ENCODE measurements at places on chromosomes 4 and X. TPM values are rescaled to one million over a fixed set of nuclear protein-coding genes. Genes with fewer than 3 reads are reported as not detected.

GRCh38 chr4:173934201-173934600 lies 349.3 kb downstream of the FBXO8 start:
- DNase-seq, result no peak
- no peak overlapping the region for H3K4me3 ChIP-seq
- no peaks in the 10 kb centered on the region for H3K4me1 ChIP-seq
- H3K36me3 ChIP-seq, result no peaks in the 10 kb centered on the region

GRCh38 chrX:27132862-27133261 lies 330.3 kb downstream of the PPP4R3C start:
- H3K27ac ChIP-seq, result no peak overlapping the region
- H3K36me3 ChIP-seq, result no peaks in the 10 kb centered on the region
- H3K4me3 ChIP-seq, result no peak overlapping the region
- no peak for DNase-seq
- H3K27me3 ChIP-seq, result no peaks in the 10 kb centered on the region

- peaks cover 4% of the 10 kb centered on the region for H3K4me1 ChIP-seq
- no peak overlapping the region for H3K4me3 ChIP-seq
- no peaks in the 10 kb centered on the region for H3K27me3 ChIP-seq
- H3K27ac ChIP-seq, result no peak overlapping the region
These were observed 10.8 kb upstream of the HERC5 start for GRCh38 chr4:88446124-88446523.

DNA sequence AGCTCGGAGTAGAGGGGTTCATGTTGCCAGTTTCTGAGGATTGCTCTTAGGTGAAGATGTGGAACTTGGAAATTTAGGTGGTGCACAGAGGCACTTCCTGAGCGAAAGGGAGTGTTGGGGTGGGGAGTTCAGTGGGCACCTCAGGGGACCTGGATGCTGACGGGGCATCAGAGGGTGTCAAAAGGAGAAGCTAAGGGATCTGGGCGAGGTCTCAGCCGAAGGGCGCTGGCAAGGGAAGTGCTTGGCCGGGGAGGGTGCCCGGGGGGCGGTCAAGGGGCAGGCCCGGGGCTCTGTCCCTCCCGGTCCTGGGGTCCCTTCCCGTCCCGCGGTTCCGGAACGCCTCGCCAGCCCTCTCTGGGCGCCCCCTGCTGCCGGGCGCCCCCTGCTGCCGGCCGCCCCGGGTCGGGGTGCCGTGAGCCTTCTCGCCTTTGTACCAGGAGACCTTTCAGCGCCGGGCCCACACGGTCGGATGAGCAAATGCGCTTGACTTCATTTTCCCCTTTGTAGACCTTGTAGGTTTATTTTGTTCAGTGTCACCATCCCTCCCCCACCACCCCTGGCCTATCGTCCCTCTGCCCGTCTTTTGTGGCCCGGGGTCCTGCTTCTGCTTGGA lies 3.0 kb upstream of the PHOX2B start:
- DNase-seq, result no peak
- H3K27me3 ChIP-seq, result peaks cover 85% of the 10 kb centered on the region
- H3K4me1 ChIP-seq, result peaks cover 1% of the 10 kb centered on the region
- H3K27ac ChIP-seq, result no peak overlapping the region

GAGE12E gene
- total RNA-seq, result not detected

ETFDH gene
- 18.9 TPM for total RNA-seq

- peaks cover 14% of the 10 kb centered on the region for H3K4me1 ChIP-seq
- H3K27me3 ChIP-seq, result no peaks in the 10 kb centered on the region
- peaks cover 7% of the 10 kb centered on the region for H3K36me3 ChIP-seq
- no peak overlapping the region for H3K27ac ChIP-seq
- DNase-seq, result no peak
These were observed 242.8 kb downstream of the PPP3CA start for GRCh38 chr4:101104312-101105052.

DNA sequence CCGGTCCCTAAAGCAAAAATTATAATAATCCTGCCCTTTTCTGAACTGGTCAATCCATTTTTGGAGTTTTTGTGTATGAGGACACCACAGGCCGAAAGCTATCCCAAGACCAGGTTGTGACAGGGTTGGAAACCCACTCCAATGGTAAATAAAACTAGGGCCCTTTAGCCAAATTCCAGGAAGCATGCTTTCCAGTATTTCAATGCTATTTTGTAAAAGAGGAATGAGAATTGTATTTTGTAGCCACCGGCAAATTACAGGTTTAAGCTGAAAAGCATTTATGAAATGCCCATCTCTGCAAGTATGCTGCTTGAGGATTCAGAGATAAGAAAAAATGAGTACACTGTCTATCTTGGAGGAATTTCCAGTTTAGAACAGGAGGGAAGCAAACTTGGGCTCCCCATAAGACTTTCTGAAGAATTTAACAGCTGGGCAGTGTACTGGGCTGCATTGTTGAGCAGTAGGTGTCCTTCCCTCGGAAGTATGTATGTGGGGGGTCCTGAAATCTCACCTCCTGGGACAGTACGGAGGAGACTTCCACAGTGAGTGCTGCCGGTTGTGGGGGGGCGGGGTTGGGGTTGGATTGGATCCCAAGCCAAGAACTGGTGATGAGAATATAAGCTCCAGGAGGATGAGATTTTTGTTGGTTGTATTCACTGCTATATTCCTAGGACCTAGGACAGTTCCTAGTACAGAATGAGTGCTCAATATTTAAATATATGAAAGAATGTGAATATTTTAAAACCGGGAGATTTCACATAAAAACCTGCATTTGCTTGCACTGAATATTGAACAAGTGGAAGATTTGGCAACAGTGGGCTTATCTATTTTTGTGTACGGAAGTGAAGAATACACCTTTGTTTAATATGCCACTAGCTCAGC lies 26.8 kb downstream of the OCIAD2 start:
- H3K4me3 ChIP-seq, result no peak overlapping the region
- H3K4me1 ChIP-seq, result no peaks in the 10 kb centered on the region
- DNase-seq, result no peak

DNA sequence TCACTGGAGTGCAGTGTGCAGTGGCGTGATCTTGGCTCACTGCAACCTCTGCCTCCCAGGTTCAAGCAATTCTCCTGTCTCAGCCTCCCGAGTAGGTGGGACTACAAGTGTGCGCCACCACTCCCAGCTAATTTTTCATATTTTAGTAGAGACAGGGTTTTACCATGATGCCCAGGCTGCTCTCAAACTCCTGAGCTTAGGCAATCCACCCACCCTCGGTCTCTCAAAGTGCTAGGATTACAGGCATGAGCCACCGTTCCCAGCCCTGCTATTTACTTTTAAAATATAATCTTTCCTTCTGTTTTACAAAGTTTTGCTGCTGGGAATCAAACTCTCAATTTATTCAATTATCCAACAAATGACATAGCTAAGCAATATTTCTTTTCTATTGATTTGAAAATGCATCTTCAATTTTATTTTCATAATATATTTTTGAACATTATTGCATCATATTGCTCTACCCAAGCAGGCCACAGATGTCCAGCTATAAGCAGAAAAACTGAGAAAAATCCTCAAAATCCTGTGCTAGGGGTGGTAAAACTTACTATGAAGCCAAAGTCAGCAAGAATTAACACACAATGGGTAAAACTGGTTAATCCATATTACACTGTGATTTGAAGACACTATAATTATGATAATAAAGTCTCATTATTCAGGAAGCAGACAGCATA lies 5.2 kb downstream of the TIFA start:
- peaks cover 63% of the 10 kb centered on the region for H3K4me1 ChIP-seq
- H3K27ac ChIP-seq, result peak overlapping the region; percentile 25
- H3K27me3 ChIP-seq, result no peaks in the 10 kb centered on the region

GRCh38 chr4:146098978-146099377 lies 76.5 kb upstream of the LSM6 start:
- H3K4me3 ChIP-seq, result no peak overlapping the region
- peaks cover 4% of the 10 kb centered on the region for H3K27me3 ChIP-seq
- H3K27ac ChIP-seq, result no peak overlapping the region
- no peak for DNase-seq
- no peaks in the 10 kb centered on the region for H3K36me3 ChIP-seq

UGT2B17 gene
- not detected for total RNA-seq

DNA sequence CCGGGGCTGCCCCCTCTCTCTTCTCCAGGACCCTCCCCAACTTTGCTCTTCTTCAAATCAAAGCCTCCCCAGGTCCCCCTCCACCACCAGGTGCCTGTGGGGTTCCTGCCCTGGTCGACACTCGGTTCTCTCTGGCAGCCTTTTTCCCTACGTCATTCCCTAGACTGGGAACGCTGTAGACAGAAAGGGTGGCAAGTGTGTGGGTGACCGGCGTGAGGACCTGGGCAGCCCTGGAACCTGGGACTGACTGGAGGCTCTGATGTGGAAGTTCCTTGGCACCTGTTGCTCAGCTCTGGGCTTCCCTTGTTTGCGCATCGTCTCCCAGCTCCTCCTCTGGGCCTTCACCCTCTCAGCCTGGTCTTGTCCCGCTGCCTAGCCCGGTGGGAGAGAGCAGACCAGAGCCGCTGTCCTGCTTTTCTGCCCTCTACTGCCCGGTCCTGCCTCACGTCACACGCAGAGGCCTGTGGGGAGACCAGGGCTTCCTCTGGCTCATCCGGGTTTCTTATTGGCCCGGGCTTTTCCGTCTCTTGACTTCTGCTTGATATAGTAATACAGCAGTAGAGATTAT lies 1.3 kb downstream of the TACC3 start:
- peak overlapping the region; percentile 98 for H3K27ac ChIP-seq
- peaks cover 65% of the 10 kb centered on the region for H3K4me1 ChIP-seq
- H3K36me3 ChIP-seq, result peaks cover 55% of the 10 kb centered on the region
- no peak for DNase-seq

- DNase-seq, result no peak
- no peak overlapping the region for H3K4me3 ChIP-seq
These were observed 168.5 kb upstream of the NUDT6 start for GRCh38 chr4:123090886-123091285.

EGFL6 gene
- total RNA-seq, result 2.0 TPM

- no peak for DNase-seq
- H3K27ac ChIP-seq, result no peak overlapping the region
- no peak overlapping the region for H3K4me3 ChIP-seq
- H3K4me1 ChIP-seq, result no peaks in the 10 kb centered on the region
- H3K36me3 ChIP-seq, result peaks cover 63% of the 10 kb centered on the region
These were observed 41.7 kb downstream of the RFC1 start for GRCh38 chr4:39324446-39324845.

HELT gene
- not detected for total RNA-seq

- DNase-seq, result no peak
- peaks cover 9% of the 10 kb centered on the region for H3K4me1 ChIP-seq
- no peak overlapping the region for H3K27ac ChIP-seq
- peaks cover 69% of the 10 kb centered on the region for H3K27me3 ChIP-seq
- peak overlapping the region; percentile 20 for H3K4me3 ChIP-seq
- no peaks in the 10 kb centered on the region for H3K36me3 ChIP-seq
These were observed 1.1 kb downstream of the BMPR1B start for GRCh38 chr4:94758700-94759399.

DNA sequence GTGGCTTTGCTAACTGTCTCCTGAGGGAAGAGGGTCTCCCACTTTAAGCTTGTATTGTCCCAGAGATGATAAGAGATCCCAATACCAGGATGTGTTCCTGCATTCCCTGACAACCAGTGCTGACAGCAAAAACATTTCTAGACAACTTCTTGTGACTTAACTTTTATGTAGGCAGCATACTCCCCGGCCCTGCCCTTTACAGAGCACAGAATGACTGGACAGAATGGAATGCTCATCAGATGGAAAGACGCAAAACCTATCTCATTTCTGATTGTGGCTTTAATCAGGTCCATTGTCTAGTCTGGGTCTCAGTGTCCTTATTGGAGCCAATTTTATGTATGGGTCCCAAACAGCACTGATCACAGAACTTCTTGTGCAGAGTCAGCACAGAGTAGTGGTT lies 18.2 kb upstream of the PLAC1 start:
- no peaks in the 10 kb centered on the region for H3K36me3 ChIP-seq
- no peak overlapping the region for H3K4me3 ChIP-seq
- H3K27ac ChIP-seq, result no peak overlapping the region
- H3K4me1 ChIP-seq, result no peaks in the 10 kb centered on the region
- no peaks in the 10 kb centered on the region for H3K27me3 ChIP-seq

DNA sequence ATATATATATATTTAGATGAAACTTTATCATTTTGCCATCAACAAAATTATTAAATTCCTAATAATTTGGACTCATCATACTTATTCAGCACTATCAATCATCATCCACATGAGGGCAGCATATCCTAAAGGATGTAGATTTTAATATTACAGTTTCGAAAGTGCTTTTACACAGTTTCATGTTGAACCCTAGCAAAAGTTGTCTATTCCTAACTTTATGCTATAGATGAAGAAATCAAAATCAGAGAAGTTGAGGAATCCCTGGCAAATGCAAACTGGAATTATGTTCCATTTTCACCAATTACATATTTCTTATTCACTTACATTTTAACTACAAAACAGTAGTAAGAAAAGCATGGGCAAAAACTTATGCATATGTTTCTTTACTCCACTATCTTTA lies 36.6 kb upstream of the UGT2A1 start:
- H3K27me3 ChIP-seq, result peaks cover 1% of the 10 kb centered on the region
- peaks cover 3% of the 10 kb centered on the region for H3K4me1 ChIP-seq
- no peaks in the 10 kb centered on the region for H3K36me3 ChIP-seq
- peak; percentile 6 for DNase-seq
- no peak overlapping the region for H3K27ac ChIP-seq

FGA gene
- not detected for total RNA-seq

DNA sequence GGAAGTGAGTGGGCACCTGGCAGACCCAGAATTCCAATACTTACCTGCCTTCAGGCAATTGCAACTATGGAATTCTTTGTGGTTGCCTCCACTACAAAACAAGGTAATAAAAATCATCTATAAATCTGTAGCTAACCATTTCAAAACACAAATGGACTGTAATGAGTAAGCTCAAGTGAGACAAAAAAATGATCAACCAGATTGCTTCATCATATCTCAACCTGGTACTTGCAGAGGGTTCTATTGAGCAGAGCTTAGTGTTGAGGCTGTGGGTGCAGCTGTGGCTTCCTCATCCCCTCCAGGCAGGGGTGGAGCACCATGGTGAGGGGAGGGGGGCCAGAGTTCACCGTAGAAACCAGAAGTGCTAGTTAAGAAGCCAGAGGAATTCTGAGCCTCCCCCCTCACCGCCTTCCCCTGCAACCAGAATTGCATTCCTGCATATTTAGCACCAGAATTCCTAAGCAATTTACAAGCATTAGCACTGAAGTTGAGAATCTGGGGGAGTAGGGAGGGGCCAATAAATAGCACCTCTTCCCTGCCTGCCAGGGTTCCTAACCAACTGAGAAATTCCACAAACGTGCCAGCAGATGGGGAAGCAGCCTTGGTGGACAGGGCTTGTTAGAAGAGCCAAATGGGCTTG lies 11.5 kb downstream of the CTAG1A start:
- H3K36me3 ChIP-seq, result no peaks in the 10 kb centered on the region
- H3K4me1 ChIP-seq, result peaks cover 10% of the 10 kb centered on the region
- no peak overlapping the region for H3K27ac ChIP-seq
- H3K4me3 ChIP-seq, result no peak overlapping the region
- H3K27me3 ChIP-seq, result peaks cover 5% of the 10 kb centered on the region

DNA sequence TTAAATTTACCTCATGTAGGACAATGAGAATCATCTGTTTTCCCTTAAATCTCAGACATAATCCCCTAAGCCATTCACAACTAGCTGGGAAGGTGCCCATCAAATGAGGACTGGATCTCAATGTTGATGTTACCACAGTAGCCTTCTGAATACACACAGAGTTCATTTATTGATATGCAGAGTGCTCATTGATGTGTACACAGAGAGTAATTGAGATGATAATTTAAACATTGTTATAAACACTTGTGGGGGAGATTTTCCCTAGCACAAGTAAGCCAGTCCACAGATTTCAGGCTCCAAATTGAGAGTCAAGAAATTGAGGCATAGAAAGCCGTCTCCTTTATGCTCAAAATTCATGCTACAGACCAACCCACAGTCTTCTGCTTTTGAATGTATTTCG lies 273.4 kb upstream of the TRPC5 start:
- H3K4me3 ChIP-seq, result no peak overlapping the region
- DNase-seq, result no peak
- no peaks in the 10 kb centered on the region for H3K36me3 ChIP-seq
- H3K27me3 ChIP-seq, result no peaks in the 10 kb centered on the region
- no peaks in the 10 kb centered on the region for H3K4me1 ChIP-seq
